ENCODE measurements at places on chromosomes 4 and X. TPM values are rescaled to one million over a fixed set of nuclear protein-coding genes. Genes with fewer than 3 reads are reported as not detected.

DNA sequence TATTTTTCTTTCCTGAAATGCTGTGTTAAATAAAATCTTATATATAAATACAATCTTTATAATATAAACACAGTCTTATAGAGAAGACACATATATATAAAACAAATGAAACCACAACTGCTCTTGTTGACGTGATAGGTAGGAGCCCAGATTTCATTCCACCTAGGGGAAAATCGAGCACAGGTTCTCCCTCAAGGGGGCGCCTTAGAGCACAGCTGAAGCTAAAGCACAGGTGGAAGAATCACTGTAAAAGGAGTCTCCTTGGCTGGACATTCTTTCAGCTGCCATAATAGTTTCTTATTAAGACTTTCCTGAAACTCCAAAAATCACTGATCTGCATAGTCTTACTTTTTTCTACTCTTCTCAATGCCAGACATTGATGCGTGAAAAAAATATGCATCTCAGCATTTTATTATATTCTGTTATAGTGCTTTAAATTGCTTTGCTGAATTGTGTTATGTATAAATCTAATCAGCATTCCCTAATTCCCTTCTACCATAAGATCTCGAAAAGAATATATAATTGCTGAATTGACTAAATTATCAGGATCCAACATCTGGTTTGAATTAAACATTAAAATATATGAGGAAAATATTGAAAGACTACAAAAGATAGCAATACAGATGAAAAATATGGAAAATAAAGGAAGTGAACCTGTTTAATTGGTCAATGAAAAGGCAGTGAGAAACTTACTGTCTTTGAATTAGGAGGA, 25.5 kb upstream of the RXFP1 start:
- DNase-seq, result no peak

- peak; percentile 69 for DNase-seq
These were observed 234.7 kb downstream of the OR13H1 start for GRCh38 chrX:131778269-131779218.

- DNase-seq, result no peak
These were observed 4.8 kb downstream of the CPE start for GRCh38 chr4:165383591-165384073.

DNA sequence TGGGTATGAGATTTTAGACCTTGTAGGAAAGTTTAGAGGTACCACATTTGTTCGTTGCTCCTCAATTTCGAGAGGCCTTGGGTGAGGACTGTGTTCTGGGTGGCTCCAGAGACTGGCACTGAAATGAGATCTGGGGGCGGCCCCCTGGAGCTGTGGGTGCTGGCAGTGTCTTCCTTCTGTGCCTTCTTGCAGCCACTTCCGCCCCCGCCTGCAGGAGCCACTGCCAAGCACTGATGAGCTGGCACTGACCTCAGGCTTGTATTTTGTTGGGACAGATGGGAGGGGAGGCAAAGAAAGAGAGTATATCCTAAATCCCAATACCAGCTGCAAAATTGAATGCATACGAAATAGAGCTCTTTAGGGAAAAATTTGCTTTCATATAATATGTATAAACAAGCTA, 64.5 kb upstream of the CLDN34 start:
- DNase-seq, result no peak

DNA sequence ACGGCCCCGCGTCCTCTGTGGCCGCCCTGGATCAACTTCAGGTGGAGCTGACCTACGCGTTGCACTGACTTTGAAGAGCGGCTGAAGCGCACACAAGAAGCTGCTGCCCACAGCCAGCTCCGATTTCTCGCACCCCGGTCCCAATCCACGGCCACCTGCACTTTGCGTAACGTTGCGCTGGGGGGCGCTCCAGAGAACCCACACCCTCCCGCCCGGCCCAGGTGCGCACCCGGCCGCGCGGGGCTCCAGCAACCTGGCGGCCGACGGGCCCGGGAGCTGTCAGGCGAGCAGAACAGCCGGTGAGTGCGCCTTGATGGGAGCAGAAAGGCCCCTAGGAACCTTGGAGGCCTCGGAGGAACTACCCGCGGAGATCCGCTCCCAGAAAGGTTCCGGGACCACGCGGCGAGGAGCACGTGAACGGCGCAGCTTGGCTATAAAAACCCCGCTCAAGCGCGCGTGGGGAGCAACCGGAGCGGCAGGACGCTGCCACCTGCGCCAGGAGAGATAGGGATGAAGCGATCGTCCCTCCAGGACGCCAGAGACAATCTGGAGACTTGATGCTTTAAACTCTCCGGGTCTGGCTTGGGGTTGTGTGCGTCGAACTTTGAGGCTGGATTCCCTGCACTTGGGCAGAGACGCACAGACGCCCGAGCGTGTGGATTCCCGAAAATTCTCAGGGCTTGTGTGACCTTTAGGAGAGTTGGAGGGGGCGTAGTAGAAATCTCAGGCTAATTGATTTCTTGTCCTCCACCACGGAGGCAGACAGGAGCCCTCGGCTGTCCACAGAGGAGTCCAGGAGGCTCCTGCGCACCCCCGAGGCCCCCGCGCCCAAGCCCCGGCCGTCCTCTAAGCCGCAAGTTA, 591 bp upstream of the NWD2 start:
- no peak for DNase-seq

- DNase-seq, result no peak
These were observed 11.3 kb upstream of the GLUD2 start for GRCh38 chrX:121036137-121036536.

- DNase-seq, result no peak
These were observed 37.2 kb upstream of the NPFFR2 start for GRCh38 chr4:71994559-71994958.

- no peak for DNase-seq
These were observed 73.7 kb downstream of the RTL9 start for GRCh38 chrX:110432091-110432905.

DNA sequence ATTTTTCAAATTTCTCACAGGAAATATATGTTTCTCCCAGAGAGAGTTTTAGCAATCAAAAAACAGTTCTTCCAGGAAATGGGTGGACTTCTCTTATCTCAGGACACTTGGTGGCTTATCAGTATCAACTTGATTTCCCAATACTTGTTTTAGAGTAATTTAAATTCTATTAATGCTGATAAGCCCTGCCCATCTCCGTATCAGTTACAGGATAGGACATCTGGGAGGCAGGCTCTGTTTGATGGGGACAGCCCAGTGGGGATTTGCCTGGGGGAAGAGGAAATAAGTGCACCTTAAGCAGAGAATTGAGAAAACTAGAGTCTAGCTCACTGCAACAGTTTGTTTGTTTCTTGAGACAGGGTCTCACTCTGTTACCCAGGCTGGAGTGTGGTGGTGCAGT, 43.2 kb upstream of the PDGFRA start:
- no peak for DNase-seq

DNA sequence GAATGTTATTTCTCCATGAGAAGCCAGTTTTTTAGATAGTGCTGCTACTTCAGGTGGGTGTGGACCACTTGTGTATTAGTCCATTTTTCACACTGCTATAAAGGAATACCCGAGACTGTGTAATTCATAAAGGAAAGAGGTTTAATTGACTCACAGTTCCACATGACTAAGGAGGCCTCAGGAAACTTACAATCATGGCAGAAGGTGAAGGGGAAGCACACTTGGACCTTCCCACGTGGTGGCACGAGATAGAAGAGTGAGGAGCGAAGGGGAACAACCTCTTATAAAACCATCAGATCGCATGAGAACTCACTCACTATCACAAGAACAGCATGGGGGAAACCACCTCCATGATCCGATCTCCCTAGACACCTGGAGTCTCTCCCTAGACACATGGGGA, 3.4 kb upstream of the PPID start:
- DNase-seq, result no peak

DNA sequence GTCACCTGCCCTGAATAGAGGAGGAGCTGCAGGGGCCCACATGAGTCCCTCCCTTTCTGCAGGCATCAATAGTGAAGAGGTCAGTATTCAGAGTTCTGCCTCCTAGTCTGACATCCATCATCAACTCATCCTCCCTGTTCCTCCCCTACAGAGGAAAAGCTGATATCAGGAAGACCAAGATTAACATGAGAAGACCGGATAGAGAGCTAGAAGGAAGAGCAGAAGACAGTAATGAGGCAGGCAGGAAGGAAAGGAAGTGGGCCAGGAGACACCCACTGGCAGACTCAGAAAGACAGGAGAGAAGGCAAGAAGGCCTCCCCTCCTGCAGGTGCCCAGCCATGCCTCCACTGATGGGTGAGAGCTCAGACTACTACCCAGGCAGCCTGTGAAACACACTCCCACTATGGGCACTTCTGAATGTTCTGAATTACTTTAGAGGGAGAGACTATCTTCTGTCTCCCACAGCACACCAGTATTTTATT, 74.6 kb downstream of the CC2D2A start:
- no peak for DNase-seq

Gene MECP2
- total RNA-seq, result 45.7 TPM

Gene ADH1B
- total RNA-seq, result 0.91 TPM

Gene SOWAHB
- 0.05 TPM for total RNA-seq

Gene PABPC5
- not detected for total RNA-seq

Gene RAP2C
- total RNA-seq, result 31.0 TPM

Gene RTL5
- total RNA-seq, result 0.25 TPM

Gene TEC
- total RNA-seq, result 0.83 TPM

Gene SNCA
- total RNA-seq, result 1.2 TPM
